ENCODE measurements at places on chromosomes 5 and 9.

- peak; percentile 55 for DNase-seq
Observed at GRCh38 chr5:93174930-93175329, 406.1 kb downstream of the NR2F1-AS1 start.

- DNase-seq: no peak
Observed at GRCh38 chr9:137638680-137639079, 19.9 kb downstream of the EHMT1 start.

- DNase-seq: no peak
Observed at GRCh38 chr5:151647320-151647861, 39.3 kb downstream of the SPARC start.

GRCh38 chr5:62720031-62720441 lies 141.4 kb downstream of the LRRC70 start:
- DNase-seq: peak; percentile 90

DNA sequence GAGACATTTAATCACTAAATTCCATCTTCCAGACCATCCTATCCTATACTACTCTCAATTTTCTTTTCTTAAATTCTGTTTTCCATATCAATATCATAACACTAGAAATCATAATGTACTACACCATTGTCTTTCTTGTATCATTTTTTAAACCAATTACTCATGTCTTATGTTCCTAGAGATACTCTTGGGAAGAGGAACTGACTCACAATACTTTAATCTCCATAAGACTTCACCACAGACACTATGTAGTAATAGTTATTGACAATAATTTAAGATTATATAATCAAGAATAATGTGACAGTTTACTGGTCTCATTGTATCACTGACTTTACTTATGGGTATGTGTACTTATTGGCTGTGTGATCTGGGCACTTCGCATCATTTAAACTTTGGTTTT lies 43.8 kb downstream of the PCDHGC5 start:
- DNase-seq: no peak

DNA sequence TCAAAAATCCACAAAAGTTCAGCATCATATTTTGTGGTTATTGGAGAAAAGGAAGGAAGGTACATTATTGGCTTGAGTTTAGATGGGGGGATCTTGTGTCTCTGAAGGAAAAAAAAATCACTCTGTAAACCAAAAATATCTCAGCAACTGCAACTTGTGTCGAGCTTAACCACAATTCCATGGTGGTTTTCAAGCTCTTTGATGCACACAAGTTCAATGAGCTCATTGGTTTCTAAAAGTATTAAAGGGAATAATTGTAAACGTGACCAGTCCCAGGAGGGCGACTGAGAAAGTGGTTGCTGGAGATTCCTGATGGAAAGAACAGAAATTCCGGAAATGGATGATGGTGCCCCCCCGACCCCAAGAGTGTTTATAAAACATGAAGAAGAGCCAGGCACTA lies 173.8 kb downstream of the PSAT1 start:
- DNase-seq: no peak

DNA sequence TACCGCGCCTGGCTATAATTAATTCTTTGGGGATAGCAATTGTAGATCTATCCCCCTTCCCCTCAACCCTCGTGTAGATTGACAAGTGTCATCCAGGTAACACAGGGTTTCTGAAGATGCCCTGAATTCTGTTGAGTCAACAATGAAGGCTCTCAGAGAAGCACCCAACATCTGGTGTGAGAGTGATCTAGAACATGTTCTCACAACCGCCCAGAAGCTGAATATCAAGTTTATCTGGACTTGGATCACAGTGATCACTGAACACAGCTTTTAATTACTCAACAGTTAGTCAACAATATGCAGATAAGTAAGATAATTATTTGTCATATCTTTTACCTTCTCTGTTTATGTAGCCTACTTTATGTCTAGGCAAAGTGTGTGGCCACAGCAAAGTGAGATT lies 204.2 kb upstream of the RGMB start:
- no peak for DNase-seq
